NCI-H1048 (cell line): ENCODE measurements at places on chromosomes 11 and 22.

- DNase-seq: no peak
Measured at GRCh38 chr22:20117633-20118299, 740 bp upstream of the TRMT2A start.

DNA sequence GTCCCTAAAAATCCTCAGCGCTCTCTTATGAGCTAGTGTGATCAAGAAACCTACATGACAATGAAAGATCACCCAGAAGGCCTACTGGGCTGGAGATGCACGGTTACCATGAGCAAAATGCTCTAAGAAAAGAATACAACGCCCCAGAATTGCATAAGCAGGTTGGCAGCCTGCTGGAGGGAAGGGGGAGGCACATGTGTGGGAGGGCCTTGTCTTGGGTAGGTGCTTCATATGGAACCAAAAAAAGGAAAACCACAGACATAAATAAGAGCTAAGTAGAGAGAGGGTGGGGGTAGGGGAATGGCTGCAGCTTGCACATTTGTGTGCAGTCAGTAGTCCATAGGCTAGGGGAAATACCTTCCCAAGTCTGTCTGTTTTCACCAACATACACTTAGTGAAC is 2.8 kb downstream of the SIAE start:
- no peak for DNase-seq

DNA sequence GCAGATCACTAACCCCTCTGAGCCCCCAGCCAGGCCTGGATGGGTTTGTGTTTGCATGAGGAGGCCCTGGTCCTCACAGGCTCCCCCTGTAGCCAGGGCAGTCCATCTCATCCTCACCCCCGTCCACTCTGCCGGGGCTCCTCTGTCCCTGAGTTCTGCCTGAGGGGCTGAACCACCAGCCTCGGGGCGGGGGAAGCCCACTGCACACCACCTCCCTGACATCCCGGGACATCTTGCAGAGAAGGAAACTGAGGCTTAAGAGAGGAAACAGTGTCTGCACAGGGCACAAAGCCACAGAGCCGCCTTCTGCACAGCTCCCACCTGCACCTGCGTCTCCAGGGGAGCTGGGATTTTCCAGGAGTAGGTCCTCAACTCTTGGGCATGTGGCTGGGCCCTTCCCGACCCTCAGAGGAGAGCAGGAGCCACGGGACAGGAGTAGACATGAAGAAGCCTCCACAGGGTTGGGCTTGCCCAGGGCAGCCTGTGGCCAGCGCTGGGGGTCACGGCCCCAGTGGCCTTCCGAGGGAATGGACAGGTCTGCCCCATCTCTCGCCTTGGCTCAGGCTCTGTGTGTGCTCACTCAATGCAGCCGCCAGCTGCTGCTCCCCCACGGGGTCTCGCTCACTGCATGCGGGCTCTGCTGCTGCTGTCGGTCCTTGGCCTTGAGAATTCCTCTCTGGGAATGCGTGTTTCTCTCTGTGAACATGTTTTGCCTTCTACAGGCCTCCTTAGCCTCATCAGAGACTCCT is 45.4 kb upstream of the CCDC188 start:
- DNase-seq: no peak

DNA sequence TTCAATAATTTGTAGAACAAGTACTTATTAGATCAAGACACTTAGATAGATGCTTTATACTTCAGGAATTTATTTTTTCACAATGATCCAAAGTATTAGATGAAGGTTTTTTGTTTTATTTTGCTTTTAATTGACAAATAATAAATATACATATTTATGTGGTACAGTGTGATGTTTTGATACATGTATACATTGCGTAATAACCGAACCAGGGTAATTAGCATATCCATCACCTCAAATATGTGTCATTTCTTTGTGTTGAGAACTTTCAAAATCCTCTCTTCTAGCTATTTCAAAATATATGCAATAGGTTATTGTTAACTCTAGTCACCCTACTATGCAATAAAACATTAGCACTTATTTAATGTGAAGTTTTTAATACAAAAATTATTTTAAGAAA is 21.4 kb downstream of the TRIM5 start:
- DNase-seq: no peak

- no peak for DNase-seq
Measured at GRCh38 chr11:131661132-131661531, 290.7 kb downstream of the NTM start.

- DNase-seq: no peak
Measured at GRCh38 chr11:76655501-76656049, 15.0 kb downstream of the LRRC32 start.

DNA sequence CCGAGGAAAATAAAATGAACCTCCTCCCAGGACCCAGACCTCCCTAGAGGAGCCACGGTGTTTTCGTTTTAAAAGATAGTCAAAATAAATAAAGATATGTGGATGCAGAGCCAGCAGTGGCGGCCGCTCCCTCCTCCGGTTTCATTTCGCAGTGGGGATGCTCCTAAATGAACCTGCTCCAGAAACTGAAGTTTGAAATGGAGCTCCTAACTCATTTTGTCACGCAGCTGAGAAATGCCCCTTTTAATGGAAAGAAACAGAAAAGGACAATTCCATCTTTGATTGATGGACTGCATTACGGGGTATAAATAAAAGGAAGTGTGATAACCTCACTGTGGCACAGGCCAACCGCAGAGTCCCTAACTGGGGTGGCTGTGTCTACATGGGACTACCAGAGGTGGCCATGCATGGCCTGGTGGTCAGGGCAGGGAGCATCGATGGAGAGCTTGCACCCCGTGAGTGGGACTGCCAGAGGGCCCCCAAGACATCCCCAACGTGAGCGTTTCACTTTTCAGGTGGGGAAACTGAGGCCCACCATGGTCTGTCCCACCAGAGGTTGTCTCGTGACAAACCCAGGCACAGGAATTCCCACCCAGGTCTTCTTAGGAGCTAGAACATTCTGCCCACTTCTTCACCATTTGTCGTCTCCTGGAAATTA is 426.6 kb downstream of the BRD1 start:
- no peak for DNase-seq

GRCh38 chr11:115166820-115167219 is 337.4 kb downstream of the CADM1 start:
- no peak for DNase-seq

- no peak for DNase-seq
Measured at GRCh38 chr22:32897400-32897799, 95.9 kb downstream of the TIMP3 start.

DNA sequence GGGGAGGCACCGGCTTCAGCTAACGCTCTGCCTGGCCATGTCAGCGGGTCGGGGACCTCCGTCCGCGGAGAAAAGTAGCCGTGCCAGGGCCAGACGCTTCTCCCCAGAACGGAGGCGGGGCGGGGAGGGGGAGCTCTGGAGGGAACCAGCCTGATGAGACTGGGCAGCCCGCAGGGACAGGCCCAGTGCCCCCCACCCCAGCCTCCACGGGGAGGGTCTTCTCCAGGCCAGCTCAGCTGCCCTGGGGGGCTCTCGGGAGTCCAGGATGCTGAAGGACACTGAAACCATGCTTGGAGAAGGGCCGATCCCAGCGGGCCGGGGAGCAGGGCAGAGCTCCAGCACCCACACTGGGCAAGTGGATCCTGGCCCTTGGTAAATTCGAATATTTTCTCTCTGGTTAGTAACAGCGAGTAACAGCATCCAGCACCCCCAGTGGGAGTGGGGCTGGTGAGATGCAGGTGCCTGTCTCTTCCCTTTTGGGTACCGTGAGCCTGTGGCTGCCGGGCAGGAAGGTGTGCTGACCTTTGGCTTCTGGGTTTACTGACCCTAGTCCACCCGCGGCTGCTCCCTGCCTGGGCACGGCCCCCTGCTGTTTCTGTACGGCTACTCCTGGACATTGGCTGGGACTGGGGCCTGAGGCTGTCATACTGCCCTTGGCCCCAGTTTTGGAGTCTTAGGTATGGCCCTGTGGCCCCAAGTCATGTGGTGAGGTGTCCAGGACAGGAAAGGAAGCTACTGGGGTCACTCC is 35.8 kb downstream of the GRAMD4 start:
- DNase-seq: no peak

DNA sequence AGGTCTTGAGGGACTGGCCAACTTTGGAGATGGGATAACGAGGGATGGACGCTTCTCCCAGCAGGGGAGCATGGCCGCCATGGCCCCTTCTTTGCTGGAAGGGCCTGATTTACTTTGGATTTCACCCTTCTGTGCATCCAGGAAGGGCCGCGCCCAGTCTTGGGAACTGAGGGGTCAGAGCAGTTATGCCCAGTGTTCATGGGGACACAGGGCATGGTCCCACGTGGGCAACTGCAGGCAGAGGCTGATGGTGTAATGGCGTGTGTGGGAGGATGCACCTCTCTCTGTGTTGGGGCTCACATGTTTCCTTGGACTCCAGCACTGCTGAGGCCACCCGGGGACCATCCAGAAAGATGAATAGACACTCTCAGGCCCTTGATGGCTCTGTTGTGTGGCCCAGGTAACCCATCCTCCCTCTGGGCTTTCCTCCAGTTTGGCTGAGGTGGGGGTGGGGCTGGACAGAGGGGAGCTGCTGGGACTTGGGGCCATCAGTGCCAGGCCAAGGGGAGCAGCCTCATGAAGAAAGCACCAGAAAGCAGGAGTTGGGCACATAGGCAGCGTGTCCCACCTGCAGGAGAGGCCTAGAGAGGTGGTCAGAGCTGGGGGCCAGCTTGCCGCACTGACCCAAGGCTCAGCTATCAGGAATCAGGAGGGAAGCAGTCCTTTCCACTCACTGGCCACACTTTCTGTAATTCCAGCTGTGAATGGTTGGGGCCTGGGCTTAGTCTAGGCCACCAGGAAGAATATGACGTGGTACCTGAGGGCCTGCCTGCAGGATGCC is 1033.9 kb downstream of the TBC1D22A start:
- no peak for DNase-seq

- no peak for DNase-seq
Measured at GRCh38 chr22:31602259-31602952, 59.6 kb downstream of the PISD start.

DNA sequence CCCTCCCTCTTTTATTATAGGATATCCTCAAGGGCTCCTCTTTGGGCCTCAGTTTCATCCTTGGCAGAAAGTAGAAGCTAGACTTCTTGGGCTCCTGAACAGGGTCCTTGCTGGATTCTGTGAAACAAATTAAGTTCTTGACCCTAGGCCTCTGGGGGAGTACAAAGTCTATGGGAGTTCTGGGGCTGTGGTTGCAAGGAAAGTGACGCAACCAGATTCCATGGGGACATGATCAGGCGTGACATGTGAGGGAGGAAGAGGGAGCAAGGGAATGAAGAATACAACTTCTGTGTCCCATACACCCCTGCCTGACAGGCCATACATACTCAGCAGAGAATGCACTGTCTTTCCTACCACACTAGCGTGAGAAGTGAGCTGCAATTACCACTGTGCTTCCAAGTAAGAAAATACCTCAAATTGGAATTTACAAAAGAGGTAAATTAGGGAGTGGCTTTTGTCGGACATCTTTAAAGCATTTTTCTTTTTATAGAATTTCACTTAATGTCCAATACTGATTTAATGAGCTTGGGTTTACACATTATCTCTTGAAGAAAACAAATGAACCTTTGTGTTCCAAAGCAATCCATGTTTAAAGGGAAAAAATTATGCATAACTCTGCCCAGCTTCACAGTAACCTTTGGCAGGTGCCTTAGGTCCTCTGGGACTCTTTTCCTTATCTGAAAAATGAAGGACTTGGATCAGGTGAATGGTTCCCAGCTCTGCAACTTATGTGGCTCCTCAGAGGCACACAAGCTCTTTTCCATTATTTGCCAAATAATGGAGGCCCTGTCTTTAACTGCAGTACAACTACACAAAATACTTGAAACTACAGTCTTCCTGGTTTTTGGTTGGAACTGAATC is 38.9 kb downstream of the LIMK2 start:
- DNase-seq: no peak

- DNase-seq: no peak
Measured at GRCh38 chr11:71996946-71997345, 1.8 kb upstream of the IL18BP start.

GRCh38 chr11:122572592-122572991 is 82.9 kb upstream of the UBASH3B start:
- no peak for DNase-seq

DNA sequence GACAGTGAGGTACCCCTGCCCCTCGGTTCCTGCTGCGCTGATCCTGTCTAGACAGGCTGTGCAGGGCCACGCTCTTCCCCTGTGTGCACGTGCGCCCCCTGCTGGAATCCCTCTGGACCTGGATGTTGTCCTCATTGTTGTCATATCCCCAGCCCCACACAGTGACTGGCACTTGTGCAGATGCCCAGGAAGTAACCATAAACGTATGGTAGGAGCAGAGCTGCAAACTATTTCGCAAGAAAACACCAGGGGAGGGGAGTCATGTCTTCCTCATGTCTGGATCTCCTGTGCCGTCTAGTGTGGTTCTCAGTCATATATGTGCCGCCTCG is 114.7 kb downstream of the CRYBB2 start:
- no peak for DNase-seq

DNA sequence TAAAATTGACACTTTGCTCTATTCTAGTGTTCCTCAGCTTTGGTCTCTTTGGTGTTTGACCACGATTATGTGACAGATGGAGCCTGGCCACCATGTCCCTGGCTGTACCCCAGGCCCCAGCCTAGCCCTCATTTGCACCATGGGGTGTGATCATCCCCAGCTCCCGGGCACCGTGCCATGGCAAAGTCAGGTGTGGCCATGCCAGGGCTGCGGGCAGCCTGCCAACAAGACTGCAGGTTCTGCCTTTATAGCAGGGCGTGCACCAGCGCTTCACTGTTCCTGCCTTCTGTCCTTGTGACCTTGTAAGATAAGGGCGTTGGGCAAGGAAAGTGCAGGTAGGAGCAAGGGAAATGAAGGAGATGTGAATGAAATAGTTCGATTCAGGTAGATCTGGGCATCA is 22.4 kb upstream of the APOBEC3A start:
- DNase-seq: no peak

DNA sequence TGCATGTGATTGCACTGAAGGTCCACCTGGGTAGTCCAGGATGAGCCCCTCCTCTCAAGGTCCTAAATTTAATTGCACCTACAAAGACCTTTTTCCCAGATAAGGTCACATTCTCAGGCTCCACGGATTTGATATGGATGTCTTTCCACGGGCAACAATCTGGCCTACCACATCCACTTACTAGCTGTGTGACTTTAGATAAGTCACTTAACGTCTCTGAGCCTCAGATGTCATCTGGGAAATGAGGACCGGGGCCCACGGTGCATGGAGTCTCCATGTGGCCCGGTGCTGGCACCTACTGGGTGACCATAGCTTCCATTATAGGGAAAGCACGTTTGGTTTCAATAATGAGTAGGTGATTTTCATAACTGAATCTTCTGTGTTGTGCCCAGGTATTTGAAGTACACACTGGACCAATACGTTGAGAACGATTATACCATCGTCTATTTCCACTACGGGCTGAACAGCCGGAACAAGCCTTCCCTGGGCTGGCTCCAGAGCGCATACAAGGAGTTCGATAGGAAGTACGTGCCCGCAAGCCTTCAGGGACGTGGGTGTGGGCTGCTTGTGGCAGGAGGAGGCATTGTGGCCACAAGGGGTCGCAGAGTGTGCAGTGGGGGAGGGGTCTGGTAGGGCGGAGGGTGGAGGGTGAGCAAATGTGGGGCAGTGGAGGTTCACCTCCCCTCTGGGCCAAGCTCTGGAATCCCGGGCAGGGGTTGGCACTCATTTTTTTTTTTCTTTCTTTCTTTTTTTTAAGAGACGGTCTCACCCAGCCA is 55.7 kb downstream of the ARHGAP8 start:
- no peak for DNase-seq
